Endothelial cell of umbilical vein (primary cell): ENCODE measurements at places on chromosomes 7 and 10.

DNA sequence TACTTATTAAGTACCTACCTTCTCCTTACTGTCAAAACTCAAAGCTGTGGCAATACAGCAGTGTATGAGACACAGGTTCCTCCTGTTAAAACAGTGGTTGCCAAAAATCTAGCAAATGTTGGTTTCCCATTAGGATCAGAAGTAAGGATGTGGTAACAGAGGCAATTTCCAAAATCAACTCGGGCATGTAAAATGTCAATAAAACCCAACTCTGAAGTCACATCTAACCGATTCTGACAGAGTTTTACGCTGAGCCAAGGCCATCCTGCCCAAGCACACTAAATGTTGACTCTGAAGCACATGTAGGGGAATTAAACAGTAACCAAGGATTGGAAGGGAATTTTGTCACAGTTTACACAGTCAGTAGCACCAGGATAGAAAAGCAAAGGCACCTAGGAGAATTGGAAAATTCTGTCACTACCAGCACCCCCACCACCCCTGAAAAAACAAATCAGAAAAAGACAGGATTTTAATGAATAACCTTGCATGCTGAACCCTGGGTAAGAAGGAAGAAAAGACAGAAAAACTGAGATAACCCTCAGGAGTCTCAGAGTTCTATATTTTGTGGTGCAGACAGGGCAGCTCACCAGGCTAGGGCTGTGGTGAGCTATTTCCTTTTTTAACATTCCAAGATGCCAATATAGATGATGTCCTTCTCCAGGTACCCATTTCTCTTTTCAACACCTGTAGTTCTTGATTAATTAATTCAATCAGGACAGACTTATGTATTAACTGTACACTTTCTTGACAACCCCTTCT is 119.5 kb downstream of the DOCK4 start:
- no peak for DNase-seq

- no peak for DNase-seq
Measured at GRCh38 chr10:70958396-70958795, 70.0 kb upstream of the PCBD1 start.

DNA sequence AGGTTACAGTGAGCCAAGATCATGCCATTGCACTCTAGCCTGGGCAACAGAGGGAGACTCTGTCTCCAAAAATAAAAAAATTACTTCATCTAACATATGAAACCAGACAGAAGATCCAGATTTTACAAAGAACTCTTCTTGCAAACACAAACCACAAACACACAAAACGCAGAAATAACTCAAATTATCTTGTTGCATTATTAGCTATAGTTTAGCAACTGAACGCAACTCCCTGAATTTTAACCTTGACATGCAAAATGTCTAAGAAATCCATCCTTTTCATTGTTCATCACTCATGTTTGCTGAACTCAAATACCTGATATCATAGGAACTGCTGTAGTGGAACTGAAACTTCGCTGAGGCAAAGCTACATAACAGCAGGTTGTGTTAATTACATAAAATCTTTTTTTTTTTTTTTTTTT is 64.1 kb downstream of the MICU1 start:
- no peak for DNase-seq

- no peak for DNase-seq
Measured at GRCh38 chr10:123986736-123987135, 95.1 kb upstream of the CPXM2 start.

- DNase-seq, result no peak
Measured at GRCh38 chr7:158401295-158401694, 186.3 kb downstream of the PTPRN2 start.

GRCh38 chr7:158487631-158488151 is 99.9 kb downstream of the PTPRN2 start:
- no peak for DNase-seq

GRCh38 chr10:88042160-88043100 is 179.0 kb downstream of the PTEN start:
- DNase-seq, result no peak

DNA sequence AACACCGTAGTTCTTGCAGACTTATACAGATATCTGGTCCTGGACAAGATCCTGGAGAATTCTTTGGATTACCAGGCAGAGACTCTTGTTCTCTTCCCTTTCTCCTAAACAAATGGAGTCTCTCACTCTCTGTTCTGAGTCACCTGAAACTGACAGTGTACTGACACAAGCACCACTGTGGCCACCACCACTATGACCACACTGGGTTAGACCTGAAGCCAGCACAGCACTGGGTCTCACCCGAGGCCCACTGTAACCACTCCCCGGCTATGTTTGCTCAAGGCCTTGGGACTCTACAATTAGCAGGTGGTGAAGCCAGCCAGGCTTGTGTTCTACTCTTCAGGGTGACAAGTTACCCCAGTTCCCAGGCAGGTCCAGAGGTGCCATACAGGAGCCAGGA is 22.8 kb downstream of the SLC39A12 start:
- no peak for DNase-seq

GRCh38 chr7:106568680-106569499 is 92.1 kb downstream of the CCDC71L start:
- DNase-seq, result no peak

- no peak for DNase-seq
Measured at GRCh38 chr10:23432166-23432565, 6.7 kb upstream of the OTUD1 start.

DNA sequence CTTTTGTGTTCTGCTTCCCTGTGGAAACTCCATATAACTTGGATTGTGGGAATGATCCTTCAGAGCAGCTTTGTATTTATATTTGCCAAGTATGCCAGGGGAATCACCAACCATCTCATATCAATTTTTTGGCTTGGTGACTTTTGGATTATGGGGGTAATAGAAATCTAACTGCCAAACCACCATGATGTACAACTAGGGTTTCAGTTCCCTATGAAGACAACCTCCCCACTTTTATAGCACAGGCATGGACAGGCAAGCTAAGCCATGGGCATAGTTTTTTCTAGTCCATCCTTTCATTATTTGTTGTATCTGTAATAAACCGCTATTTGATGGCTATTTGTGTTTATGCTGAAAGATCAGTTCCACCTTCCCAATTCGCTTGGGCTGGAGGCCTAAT is 17.7 kb downstream of the NPY start:
- DNase-seq, result no peak

DNA sequence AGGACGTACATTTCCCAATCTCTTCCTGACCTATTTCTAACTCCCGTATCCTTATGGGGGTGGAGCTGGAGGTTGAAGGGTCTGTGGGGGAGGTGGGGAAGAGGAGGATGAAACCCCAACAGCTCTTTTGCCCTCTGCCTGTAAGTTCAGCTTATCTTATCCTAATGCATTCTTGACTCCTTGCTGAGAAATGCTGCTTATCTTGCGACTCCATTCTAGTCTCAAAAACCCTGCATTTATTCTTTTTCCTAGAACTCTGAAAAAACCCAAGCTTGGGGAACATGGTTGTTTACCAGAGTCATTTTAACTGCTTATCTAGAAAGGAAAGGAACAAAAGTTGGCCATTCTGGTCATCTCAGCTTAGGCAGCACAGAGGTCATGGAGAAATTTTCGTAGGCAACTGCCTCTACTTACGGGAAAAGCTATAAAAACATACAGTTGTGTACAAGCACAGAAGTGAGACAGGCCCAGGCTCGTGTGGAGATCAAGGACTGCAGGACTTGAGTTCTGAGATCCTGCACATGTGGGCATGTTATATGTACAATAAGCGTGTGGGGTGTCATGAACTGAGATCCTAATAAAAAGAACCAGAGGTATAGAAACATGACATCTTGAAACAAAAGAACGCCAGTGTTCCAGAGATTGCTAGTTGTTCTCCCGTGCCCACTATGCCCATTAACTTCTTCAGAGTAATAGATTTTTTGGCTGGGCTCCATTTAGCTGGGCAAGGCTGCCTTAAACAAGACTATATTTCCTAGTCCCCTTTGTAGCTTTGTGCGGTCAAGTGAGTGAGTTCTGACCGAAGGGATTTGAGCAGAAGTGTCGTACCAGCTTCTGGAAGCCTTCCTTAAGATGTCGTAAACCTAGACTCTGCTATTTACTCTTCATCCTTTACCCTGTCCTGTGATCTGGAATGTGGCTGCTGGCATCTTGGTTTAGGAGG is 9.6 kb downstream of the INMT start:
- DNase-seq, result peak; percentile 20

- no peak for DNase-seq
Measured at GRCh38 chr10:86211691-86212390, 154.8 kb downstream of the GRID1 start.

GRCh38 chr10:66746711-66747110 is 179.1 kb upstream of the LRRTM3 start:
- no peak for DNase-seq

DNA sequence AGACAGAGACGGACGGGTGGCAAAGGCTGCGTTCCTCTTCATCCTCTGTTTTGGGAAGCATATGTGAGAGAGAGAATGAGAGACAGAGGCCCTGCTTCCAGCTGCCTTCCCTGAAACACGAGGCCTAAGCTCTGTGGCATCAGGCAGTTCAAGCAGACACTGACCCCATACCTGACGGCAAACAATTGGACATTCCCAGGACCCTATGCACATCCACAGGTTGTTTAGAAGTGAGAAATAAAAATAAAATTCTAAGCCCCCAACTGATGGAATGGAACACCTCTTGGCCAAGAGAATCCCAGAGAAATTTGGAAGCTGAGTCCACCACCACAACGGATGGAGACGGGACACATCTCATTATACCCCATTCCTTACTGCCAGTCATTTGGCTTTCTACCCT is 105.3 kb downstream of the CPXM2 start:
- DNase-seq, result no peak

DNA sequence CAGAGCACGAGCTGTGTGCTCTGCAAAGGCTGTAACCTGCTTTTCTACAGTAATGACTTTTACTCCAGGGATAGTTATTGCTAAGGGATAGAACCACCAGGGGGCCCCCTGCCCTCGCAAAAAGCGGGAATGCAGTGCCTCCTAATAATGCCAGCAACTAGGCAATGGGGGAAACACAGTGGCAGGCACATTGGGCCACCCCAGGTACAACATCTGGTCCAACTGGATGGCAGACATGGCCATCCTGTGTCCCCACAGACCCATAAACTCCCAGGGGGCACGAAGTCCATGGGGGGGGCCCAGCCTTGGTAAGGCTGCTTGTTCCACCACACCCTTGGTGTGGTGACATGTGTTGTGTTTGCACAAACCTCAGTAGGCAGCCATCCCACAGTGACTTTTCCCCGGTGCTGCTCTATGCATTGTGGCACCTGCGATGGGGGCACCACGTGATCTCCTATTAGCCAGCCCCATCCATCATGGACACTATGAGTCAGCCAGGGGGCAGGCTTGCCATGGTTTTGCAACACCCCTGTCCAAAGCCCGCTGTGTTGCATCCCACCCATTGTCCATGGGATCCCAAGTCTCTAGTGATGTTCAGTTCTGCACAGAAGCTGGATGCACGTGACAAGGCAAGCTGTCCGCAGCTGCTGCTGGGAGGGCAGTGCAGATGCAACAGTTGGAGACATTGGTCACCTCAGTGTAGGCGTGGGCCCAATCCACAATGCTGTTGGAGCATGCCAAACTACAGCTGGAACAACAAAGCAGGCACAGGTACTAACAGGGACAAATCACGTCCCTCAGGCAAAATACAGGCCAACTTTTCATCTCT is 84.0 kb downstream of the ANLN start:
- DNase-seq, result peak; percentile 40

GRCh38 chr7:37489703-37490102 is 41.0 kb upstream of the ELMO1 start:
- no peak for DNase-seq

DNA sequence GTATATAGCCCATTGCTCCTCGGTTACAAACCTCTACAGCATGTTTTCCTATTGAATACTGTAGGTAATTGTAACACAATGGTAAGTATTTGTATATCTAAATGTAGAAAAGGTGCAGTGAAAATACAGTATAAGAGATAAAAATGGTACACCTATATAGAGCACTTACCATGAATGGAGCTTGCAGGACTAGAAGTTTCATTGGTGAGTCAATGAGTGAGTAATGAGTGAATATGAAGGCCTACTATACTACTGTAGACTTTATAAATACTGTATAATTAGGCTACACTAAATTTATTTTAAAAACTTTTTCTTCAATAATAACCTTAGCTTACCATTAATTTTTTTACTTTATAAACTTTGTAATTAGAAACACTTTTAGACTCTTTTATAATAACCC is 239.7 kb downstream of the CDK14 start:
- no peak for DNase-seq

DNA sequence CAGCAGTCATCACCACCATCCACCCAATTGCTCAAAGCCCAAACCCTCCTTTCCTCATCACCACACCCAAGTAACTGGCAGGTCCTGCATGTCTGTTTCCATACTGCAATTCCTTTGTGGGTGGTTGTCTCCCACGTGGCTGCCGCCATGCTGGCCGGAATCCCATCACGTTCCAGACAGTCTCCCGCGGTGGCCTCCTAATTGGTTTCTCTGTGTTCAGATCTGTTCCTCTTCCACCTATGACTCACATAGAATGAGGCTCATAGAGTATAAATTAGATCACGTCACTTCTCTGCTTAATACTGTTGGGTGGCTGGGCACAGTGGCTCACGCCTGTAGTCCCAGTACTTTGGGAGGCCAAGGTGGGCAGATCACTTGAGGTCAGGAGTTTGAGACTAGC is 813.0 kb downstream of the TYW1 start:
- DNase-seq, result no peak

DNA sequence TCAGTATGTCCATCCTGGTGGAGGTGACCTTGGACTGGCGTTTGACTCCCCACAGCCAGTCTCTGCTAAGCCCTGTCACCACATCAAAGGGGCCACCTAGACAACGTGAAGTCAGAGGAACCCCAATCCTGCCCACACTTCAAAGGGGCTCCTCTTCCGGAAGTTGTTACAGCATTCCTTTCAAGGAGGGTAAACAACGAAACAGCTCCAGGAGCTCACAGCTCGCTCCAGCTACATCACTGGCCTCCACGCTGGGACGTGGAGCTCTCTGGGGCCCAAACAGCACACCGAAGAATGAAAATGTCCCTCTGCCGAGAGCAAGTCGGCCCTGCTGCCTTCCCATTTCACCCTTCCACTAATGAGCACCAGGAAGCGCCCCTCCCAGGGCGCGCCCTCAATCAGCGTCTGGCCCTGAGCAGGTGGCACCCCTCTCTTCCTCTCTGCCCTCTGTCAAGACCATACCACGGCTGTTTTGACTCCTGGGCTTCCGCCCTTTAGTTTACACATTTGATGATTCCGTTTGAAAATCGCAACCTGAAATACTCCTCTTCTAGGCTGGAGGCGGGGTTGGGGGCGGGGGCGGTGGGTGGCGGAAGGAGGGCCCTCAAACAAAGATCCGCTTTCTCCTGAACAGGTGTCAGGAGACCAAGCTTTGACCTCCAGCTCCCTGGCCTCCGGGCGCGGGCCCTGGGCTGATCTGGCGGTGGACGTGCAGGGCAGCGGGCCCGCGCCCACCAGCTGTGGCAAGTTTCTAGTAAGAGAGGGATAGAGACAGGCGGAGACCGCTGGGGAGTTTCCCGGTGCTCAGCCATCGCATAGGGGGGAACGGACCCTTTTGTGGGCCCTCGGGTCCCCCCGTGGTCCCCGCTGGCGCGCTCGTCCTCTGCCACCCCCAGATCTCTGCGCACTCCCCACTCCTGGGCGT is 53.1 kb upstream of the KDM7A start:
- no peak for DNase-seq

DNA sequence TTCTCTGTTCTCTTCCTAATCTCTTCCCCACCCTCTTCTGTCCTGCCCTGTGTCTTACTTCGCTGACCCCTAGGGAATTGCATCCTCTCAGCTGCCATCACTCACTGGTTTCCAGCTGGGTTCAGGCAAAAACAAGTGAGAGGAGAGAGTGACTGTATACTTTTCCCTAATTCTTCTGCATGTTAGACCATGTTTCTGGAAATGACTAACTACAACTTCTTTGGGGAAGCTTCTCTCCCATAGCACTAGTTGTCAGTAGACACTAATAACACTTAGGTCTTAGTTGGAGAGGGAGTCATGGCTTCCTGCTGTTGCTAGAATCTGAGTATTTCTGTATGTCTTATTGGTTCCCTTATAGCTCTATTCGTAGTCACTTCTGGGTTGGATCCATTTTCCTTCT is 299.0 kb upstream of the FZD1 start:
- no peak for DNase-seq
